HS-5 (cell line): ENCODE measurements at places on chromosomes 2 and 18.

- DNase-seq = peak; percentile 10
Observed at GRCh38 chr18:10057894-10058791, 144.3 kb downstream of the VAPA start.

GRCh38 chr2:109284826-109285225 lies 155.8 kb downstream of the SH3RF3 start:
- DNase-seq = no peak

GRCh38 chr2:230411570-230412370 lies 4.2 kb upstream of the SP100 start:
- no peak for DNase-seq

DNA sequence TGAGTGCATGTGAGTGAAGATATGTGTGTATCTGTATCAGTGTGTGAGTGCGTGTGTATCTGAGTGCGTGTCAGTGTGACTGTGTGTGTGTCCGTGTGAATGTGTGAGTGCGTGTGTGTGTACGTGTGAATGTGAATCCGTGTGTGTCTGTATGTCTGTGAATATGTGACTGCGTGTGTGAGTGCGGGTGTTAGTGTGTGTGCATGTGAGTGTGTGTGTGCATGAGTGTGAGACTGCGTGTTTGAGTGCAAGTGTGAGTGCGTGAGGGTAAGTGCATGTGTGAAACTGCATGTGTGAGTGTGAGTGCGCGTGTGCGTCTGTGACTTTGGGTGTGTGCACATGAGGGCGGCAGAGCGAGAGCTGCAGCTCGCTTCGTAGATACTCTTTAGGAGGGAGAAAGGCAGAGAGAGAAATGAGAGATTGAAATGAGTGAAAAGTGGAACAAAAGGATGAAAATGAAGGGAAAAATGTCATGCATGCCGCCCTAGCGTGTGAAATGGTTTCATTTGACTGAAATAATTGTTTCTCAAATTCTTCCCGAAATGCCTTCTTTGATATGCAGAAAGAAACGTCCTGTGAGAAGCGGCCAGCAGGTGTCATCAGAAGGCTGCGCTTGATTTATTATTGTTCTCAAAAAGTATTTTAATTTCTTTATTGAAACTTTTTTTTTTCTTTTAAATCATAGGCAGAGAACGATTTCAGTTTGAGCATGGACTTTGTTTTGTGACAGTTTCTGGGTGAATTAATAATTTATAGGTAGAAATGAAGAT lies 25.6 kb downstream of the ZNF407 start:
- DNase-seq = no peak

GRCh38 chr18:22238036-22238435 lies 68.6 kb downstream of the GATA6 start:
- no peak for DNase-seq

DNA sequence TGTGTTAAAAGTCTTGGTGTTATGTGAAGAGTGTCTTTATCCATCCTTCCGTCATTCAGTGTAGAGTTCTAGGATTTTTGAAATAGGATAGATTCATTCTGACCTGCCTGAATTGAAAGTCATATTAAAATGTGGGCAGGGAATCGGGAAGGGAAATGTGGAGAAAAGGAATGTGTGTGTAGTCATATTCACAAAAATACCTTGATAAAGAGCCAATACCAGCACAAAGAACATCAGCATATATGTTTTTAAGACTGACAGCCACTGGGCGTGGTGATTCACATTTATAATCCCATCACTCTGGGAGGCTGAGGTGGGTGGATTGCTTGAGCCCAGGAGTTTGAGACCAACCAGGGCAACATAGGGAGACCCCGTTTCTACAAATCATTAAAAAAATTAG lies 188.1 kb downstream of the CAMKMT start:
- peak; percentile 50 for DNase-seq

- no peak for DNase-seq
Observed at GRCh38 chr2:128441341-128442052, 122.8 kb upstream of the HS6ST1 start.

DNA sequence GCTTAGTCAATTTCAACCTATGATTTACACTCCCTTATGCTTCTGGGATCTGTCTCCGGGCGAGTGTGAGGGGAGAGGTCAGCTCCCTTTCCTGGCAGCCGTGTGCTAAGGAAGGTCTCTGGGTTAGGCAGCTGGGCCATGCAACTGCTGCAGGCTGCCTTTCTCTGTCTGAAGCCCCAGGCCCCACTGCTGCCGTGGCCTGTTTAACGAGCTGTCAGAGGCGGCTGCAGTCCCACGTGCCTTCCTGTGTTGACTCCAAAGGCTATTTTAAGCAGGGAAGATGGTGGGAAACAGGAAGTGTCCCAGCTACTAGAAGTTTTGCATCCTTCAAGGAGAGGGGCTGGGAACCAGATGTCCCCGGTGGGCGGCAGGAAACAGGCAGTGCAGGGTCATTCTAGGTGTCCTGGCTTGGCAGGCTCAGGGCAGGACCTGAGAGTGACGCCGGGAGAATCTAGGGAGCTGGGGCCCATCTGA lies 186.4 kb downstream of the TNS1 start:
- no peak for DNase-seq

DNA sequence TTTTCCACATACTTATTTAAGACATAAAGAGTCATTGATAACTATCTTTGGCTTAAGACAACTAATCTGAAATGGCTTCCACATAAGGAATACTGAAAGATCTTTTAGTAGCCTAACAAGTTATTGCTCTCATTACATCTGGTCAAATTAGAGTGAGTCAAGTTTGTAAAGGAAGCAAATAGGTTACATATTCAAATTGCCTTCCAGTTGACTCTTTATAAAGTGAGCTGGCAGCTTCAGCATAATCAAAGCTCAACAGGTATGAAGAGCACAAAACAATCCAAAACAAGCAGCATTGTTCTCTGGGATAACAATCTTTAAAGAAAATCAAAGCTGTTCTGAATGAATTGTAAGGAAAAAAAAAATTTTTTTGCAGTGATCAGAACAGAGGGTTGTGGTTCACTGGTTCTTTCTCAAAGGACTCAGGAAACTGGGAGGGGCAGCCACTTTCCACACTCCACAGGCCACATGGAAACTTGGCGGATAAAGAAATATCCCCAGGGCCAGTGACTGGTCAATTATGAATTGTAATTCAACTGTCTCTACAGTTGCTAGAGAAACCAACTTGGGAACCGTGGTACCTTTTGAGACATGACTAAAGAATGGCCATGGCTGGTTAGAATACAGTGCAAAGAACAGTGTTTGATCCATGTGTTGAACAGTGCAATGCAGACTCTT lies 369.3 kb upstream of the KCNH7 start:
- DNase-seq = no peak

DNA sequence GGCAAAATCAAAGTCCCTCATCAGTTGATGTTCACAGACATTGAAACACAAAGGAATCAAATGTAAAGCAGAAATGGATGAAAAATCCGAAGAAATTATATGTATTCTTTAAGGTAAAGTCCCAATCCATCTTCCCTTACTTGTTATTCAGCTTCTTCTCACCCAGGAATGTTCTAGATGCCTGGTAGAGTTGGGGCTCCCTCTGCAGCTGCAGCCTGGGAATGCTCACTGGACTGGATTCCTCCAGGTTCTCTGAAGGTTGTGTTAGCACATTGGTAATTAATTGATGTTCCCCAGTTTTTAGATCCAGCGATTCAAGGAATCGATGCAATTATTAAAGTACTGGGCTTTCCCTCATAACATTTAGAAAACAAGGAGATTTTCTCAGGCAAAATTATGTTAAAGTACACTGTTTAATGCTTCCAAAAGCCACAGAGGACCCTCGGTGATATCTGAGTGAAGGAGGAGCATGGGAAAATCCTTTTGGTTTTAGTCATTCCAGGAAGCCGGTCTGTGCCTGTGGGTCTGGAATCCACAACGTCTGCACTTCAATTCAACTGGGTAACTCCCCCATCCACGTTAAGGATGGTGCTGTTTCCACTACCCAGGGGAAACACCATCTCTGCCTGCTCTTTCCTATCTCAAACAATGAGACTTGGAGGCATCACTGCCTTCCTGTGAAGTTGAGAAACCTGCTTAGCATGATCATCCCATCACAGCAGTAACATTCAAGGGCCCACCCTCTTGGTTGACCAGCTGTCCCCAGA lies 22.0 kb downstream of the NTSR2 start:
- no peak for DNase-seq

- no peak for DNase-seq
Observed at GRCh38 chr2:68870215-68870614, 982 bp downstream of the BMP10 start.

DNA sequence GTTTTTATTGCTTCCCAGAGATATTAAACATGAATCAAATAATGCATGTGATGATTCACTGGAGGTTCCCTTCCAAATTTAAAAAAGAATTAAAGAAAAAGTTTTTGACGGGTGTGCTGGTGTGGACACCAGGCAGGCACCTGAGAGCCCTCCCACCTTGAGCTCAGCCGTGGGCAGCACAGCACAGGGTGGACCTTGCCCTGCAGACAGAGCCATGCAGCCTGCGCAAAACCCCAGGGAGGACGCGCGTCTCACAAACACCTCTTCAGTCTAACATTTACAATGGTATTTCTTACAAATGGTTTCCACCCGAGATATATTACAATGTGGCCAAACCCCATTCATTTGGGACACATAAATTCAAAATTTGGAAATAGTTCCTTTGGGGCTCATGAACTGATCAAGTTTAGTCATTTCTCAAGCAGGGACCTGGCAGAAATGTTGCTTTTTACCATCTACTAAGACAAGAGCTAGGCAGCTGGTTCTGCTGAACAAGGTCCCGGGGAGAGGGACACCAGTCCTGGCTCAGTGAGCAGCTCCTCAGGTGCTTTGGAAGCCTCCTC lies 45.4 kb downstream of the ODC1 start:
- no peak for DNase-seq

DNA sequence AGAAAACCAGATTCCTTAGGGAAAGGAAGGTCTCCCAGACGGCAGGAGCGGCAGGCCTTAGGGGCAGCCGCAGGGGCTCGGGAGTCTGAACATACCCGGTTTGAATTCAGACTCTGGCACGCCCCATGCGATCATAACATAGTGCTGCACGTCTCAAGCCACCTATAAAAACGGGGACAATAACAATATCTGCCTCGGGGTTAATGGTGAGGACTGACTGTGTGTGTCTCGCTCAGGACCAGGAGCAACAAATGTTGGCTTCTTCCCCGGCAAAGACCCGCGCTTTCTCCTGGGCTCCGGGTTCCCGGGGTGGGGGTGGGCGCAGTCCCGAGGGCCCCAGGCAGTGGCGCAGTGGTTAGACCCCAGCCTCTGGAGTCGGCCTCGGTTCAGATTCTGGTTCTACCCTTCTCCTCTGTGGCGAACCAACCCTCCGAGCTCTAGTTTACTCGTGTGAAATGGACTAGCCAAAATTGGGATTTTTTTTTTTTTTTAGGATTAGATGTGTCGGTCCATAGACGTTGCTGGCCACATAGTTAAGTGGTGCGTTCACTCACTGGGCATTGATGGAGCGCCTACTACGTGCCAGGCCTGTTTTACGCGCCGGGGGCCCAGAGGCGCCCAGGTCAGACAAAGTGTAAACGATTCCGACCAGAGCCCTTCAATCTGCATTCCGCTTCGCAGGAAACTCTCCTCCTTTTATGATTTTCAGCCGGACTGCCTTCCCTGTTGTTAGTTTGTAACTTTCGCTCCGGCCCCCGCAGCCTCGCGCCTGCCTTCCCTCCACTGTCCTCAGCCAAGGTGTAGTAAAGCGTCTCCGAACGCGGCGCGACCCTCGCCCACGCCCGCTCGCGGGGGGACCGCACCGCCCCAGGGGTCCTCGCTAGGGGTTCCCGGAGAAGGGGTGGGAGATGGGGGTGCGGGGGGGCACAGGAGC lies 820 bp upstream of the SH3BP4 start:
- no peak for DNase-seq
